ENCODE measurements at places on chromosomes 5 and 9.

DNA sequence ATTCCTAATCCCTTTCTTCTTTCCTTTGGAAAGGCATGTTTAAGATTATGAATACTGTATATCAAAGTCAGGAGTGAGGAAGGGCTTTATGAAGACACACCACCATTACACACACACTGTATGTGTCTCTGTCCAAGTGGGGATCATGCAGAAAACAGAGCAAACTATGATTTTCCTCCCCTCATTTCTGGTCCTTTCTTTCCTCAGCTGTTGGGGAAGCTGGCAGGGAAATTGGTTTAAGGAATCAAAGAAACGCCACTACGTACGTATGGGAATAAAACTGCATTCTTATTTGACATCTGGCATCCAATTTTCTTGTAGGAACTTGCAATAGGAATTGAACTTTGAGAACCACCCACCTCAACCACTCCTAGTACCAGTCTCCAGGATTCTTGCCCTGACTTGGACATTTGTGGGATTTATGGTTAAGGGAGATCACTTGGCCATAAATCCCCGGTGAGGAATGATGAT is 125.8 kb downstream of the PDE4D start:
- no peak for DNase-seq

DNA sequence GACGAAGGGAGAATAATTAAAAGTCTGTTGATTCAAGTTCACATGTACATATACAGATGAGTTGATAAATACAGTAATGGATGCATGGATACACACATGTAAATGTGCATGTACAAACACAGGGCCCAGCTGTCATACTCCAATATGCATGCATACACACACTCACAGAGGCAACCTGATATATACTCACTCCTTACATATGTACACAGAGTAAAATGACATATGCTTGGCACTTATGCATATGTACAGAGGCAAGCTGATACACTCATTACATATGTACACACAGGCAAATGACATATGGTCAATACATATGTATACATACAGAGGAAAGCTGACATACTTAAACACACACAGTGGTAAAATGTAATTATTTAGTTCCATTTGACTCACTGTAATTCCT is 7.2 kb upstream of the TMEFF1 start:
- DNase-seq: no peak

GRCh38 chr9:98091735-98092612 is 27.0 kb downstream of the TRIM14 start:
- no peak for DNase-seq

- no peak for DNase-seq
These were observed 9.8 kb downstream of the FAT2 start for GRCh38 chr5:151581347-151581746.

GRCh38 chr9:131747352-131747751 is 7.5 kb upstream of the RAPGEF1 start:
- no peak for DNase-seq

GRCh38 chr9:107971241-107971640 is 481.7 kb upstream of the KLF4 start:
- no peak for DNase-seq

DNA sequence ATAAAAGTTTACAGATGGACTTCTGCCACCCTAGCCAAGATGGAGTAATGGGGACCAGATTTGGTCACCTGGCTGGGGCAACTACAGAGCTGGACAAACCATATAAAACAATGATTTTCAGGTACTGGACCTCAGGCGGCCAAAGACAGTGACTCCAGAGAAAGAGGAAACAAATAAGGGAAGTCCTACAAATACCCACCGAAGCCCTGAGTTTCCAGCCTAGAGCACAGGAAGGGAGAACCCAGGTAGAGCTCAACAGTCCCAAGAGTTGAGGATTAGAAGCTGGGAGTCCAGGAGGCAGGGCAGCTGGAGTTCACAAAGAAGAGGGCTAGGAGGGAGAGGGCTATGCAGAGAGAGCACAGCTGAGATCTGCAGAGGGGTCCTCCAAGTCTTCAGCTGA is 106.7 kb upstream of the NR5A1 start:
- no peak for DNase-seq

DNA sequence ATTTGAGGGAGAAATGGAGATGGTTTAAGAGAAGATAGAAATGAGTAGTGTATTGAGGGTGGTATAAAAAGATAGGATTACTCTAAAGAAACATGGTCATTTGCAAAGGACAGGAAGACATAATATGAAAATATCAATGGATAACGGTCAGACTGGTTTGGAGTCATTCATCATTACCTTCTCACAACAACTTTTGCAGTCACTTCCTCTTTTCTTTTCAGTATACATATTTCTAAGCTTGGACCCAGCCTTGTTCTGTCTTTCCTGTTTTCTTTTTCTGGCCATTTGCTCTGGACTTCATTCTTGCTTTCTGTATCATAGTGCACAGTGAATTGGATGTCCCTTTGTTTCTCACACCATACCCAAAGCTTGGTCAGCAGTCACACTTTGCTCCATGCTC is 966.5 kb upstream of the TYRP1 start:
- no peak for DNase-seq

DNA sequence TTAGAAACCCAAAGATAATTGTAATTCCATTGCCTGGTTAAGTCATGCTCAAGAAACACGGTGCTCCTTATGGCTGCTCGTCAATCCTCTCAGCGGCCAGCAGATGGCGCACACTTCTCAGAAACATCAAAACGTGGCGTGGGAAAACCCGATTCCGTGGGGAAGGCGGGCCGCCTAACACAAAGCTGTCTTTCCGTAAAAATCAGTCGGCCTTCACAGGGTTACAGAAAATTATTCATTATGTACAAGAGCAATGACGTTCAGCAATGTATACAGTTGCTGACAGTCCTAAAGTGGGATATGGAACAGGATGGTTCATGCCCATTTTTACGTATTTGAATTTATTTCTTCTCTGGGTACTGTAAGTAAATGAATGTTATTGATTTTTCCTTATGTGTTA is 83.5 kb downstream of the PDE4D start:
- peak; percentile 76 for DNase-seq

- DNase-seq: no peak
These were observed 151.1 kb downstream of the TRPM6 start for GRCh38 chr9:74736646-74737045.

GRCh38 chr5:84274585-84275468 is 109.9 kb downstream of the EDIL3 start:
- no peak for DNase-seq

DNA sequence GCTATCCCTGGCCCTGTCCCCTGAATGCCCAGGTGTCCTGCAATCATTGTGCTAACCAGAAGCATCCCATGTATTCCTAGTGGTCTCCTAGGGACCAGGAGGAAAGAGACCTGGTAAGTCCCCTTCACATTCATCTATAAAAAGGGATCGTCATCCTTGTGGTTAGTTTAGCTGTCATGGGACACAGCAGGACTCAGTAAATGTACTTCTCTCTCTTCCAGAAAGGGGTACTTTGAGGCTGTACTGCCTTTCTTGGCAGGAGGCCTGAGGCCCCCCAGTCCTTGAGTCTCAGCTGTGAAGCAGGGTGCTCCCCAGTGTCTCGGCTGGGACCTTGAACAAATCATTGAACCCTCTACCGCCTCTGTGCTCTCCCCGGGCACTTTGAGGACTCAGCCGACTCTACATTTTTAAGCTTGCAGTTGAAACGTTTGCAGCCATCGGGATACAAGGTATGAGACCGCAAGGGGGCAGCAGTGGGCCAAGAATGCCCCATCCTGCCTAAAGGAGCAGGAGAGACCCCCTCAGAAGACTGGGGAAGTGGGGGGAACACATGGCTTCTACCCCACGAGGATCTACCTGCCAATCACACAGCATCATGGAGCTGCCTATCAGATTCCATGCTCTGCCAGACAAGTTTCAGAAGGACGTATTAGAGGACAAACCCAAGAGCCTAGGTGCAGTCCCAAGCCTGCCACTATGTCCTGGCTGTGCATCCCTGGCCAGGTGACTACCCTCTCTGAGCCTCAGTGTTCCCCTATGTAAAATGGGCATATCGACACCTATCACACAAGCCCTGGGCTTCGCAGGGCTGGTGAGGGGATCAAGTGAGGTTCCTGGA is 2.4 kb upstream of the PHYKPL start:
- peak; percentile 83 for DNase-seq

DNA sequence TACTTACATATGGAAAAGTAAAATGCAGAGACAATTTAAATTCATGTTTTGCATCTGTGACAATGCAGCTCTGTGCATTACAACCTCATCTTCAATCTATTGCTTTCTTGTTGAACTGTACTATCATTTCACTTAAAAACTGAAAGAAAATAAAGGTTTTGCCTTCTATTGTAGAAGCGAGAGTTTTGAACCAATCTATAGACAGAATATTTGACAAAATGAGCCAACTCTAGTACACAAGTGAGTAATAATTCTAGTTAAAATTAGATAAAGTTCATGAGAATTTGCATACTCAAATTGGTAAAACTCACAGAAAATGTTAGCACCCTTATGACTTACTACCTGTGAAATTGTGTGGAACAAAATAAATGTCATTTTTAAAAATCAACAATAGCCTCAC is 123.7 kb downstream of the EDIL3 start:
- no peak for DNase-seq

- no peak for DNase-seq
These were observed 326.9 kb downstream of the ARHGEF28 start for GRCh38 chr5:73952872-73953271.

DNA sequence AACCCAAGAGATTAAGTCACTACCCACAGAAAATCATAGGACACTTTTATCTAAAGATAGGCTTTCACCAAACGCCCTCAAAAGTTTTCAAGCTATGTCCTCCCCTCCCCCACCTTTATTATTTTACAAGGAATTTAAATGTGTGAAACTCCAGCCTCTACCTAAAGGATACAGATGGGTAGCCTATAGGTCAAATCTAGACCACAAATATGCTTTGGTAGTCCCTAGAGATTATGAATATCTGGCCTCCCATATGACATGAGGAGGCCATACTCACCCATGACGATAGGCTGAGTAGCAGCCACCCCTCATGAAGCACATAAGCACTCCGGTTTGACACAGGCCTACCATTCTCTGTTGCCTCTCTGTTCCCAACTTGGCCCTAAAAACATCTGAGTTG is 11.9 kb downstream of the SIL1 start:
- no peak for DNase-seq

DNA sequence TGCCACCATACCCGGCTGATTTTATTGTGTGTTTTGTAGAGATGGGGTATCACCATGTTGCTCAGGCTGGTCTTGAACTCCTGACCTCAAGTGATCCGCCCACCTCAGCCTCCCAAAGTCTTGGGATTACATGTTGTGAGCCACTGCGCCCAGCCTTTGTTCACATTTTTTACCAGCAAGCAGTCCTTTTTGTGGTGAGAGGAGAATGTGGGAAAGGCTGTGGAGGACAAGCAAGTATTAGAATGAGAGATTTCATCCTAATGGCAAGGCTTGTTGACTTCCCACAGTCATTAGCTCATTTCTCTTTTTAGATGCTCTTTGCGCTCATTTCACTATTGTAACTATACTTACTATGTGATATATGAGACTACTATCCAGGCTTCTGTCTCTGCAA is 6.1 kb downstream of the IL31RA start:
- no peak for DNase-seq

- DNase-seq: no peak
These were observed 241.9 kb upstream of the NREP start for GRCh38 chr5:111998871-111999270.

DNA sequence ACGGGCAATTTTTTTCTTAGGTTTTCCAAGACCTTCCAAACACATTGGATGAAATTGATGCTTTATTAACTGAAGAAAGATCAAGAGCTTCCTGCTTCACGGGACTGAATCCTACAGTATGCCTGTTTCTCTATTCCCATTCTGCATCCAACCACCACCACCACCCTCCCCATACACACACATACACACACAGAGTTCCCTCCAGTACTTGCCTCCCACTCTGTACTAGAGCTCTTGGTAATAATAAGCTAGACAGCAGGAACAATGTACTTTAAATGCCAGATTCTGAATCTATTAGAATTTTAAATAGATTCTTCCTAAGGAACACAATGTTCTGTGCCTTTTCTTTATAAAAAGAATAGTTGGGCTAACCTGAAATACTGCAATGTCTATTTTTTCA is 67.4 kb downstream of the KLF9 start:
- DNase-seq: no peak

DNA sequence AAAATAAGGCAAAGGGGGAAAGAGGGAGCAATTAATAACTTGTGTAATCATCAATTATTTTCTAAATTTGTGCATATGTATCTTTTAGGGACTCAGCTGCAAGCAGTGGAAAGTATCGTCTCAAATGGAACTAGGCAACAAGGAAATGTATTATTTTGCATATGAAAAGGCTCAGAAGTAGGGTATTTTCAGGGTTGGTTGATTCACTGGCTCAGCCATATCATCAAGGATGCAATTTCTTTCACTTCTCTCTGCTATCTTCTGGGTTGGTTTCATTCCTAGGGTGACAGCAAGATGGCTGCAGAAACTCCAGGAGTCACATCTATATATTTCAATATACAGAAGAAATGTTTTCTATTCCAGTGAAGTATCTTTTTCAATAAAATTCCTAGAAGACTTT is 509.8 kb downstream of the DMAC1 start:
- no peak for DNase-seq

GRCh38 chr5:68318955-68319705 is 103.6 kb downstream of the PIK3R1 start:
- no peak for DNase-seq

GRCh38 chr9:116741742-116742141 is 54.6 kb downstream of the TRIM32 start:
- DNase-seq: no peak

DNA sequence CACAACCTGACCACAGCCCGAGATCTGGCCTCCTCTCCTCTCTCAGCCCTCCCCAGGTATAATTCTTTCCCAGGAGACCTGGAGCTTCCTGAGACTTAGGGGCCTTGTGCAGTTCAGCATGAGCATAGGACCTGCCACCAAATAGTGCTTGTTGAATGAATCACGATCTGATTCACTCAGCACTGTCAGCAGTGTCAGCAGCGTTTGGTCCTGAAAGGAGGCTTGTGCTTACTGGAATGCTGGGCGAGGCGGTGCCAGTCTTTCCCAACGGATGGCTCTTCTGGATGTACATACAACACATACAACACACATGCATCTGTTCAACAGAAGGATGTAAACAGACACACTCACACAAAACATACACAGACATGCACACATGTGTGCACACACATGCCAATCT is 173.3 kb downstream of the COL23A1 start:
- no peak for DNase-seq

GRCh38 chr5:44402084-44402483 is 12.9 kb upstream of the FGF10 start:
- no peak for DNase-seq
